Osteoblast (primary cell): ENCODE measurements at places on chromosomes 7 and 10. TPM values are rescaled to one million over a fixed set of nuclear protein-coding genes. Genes with fewer than 3 reads are reported as not detected.
A peak's percentile ranks its signal among the peaks of the same experiment; 100 is the strongest.

DNA sequence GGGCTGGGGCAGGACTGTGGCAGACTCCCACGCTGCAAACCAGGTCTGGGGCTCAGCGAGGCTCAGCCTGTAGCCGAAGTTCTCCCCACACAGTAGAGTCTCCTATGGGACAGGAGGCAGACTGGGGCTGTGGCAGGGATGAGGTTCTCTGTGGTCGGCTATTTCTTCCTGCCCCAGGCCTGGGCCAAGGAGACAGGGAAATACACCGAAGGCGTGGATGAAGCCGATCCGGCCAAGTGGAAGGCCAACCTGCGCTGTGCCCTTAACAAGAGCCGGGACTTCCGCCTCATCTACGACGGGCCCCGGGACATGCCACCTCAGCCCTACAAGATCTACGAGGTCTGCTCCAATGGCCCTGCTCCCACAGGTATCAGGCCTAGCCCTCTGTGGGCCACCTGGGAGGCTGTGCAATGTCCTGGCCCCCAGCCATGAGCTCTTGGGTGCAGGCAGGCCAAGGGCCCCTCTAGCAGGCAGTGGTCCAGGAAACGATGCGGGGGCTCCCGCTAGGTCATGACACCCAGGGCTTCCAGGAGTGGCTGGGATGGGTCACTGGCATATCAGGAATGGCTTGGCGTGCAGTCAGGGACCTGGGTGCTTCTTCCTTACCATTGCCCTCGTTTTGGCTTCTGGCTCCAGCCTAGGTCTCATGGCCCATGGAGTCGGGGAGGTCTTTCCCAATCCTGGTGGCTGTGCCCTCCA, 8.1 kb downstream of the IRF5 start:
- no peak for DNase-seq

- no peak for DNase-seq
Observed at GRCh38 chr10:104347295-104348045, 6.2 kb upstream of the CFAP58 start.

FAM53B gene
- total RNA-seq, result 12.1 and 12.7 TPM in 2 replicates

FLNC gene
- total RNA-seq, result 93.7 and 130 TPM in 2 replicates

- DNase-seq, result no peak
Observed at GRCh38 chr10:124632064-124632531, 112.1 kb downstream of the FAM53B start.

SH2B2 gene
- total RNA-seq, result 2.1 and 2.2 TPM in 2 replicates

DEPP1 gene
- 43.6 and 87.6 TPM in 2 replicates for total RNA-seq

UNC5B gene
- 90.8 and 135 TPM in 2 replicates for total RNA-seq

CYP2E1 gene
- 1.5 and 1.8 TPM in 2 replicates for total RNA-seq

GRCh38 chr7:10934292-10934691, 39.4 kb upstream of the PHF14 start:
- DNase-seq, result peak; percentile 43

PNLIP gene
- not detected in 2 replicates for total RNA-seq

AQP1 gene
- 0.59 and 0.72 TPM in 2 replicates for total RNA-seq

- no peak for DNase-seq
Observed at GRCh38 chr10:112585126-112585525, 138.1 kb downstream of the VTI1A start.

CYP2C8 gene
- total RNA-seq, result under 0.01 and 0.29 TPM in 2 replicates

- DNase-seq, result peak; percentile 73
Observed at GRCh38 chr10:126895214-126895781, 9.9 kb upstream of the DOCK1 start.

- no peak for DNase-seq
Observed at GRCh38 chr10:86286236-86287109, 80.1 kb downstream of the GRID1 start.

DNA sequence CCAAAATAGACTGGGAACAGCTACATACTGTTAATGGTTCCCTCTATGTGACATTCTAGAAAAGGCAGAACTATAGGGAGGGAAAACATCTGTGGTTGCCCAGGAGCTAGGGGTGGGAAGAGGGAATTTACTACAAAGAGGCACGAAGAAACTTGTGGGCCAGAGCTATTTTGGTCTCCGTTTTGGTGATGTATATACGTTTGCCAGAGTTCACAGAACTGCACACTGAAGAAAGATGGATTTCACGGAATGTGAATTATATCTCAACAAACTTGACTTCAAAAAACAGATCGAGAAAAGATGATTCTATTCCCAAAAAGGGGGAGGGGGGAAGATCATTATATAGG, 386 bp upstream of the AS3MT start:
- peak; percentile 17 for DNase-seq

DNA sequence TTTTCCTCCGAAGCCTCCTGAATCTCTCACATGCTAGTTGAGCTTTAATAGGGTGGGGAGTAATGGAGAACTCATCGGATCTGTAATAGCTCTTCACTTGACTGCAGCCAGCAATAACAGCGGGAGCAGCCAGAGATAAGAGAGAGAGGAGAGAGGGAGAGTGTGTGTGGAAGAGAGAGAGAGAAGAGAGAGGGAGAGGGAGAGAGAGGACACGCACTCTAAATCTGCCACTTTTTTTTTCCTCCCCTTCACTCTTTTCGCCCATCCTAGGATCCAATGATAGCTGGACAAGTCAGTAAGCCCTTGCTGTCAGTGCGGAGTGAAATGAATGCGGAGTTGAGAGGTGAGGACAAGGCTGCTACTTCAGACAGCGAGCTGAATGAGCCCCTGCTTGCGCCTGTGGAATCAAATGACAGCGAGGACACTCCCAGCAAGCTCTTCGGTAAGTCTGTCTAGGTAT, 107.9 kb downstream of the POU6F2 start:
- DNase-seq, result no peak

DNA sequence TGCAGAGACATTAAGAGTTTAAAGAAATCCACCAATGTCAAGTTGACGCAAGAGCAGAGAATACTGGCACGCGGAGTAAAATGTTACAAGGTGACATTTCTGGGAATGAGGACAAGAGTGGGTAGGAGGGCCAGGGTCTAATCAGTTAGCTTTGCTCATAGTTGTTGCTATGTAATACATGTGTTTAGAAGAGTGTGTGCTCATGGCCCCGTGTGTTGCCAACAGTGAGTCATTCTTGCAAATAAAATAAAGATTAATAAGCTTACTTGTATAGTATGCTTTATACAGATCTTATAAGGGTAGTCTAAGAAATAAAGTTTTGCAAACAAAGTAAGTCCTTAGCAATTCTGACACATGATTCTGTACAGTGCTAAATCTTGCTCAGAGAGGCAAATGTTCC, 64.5 kb downstream of the DNMBP start:
- peak; percentile 92 for DNase-seq

- no peak for DNase-seq
Observed at GRCh38 chr10:13887761-13888160, 301.0 kb downstream of the PRPF18 start.

AKR1C4 gene
- total RNA-seq, result not detected in 2 replicates

SPRN gene
- under 0.01 TPM in 2 replicates for total RNA-seq
